Activated CD4-positive, alpha-beta memory T cell treated with anti-CD3 and anti-CD28 coated beads for 36 hours (primary cell): ENCODE measurements at places on chromosomes 7 and 10.

- no peak for DNase-seq
Observed at GRCh38 chr7:105096306-105096705, 82.3 kb downstream of the KMT2E start.

DNA sequence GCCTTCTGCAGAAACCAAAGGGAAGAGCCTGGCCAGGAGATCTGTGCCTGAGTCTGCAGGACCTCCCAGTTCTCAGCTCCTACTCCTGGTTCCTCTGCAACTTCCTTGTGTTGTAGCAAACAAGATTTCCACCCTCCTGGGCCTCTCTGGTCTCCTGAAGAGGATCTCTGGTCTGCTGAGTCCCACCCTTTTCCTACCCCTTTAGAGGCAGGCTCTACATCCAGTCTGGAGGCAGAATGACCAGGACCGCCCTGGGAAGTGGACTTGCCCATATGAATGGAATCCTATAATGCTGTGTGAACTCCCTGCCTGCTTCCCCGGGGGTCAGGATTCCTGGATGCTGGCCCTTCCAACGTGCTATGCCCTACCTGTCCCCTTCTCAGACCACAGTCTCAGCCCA is 3.2 kb downstream of the DENND2A start:
- no peak for DNase-seq

DNA sequence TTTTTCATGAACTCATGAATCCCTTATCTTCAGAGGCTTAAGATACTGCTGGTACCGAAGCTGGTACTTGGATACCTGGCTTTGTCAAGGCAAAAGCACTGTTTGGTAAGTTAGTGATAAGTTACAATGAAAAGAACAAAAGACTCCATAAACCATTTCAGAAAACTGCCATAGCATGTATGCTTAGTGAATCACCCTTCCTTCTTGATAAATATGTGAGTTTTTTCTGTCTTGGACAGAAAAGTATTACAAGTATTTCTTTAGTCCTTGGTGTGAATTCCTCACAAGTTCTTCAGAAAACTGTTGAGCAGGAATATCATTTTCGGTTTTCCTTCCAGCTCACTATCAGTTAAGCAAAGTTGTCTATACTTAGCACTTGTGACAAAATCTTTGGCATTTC is 25.6 kb downstream of the PUS7 start:
- no peak for DNase-seq

DNA sequence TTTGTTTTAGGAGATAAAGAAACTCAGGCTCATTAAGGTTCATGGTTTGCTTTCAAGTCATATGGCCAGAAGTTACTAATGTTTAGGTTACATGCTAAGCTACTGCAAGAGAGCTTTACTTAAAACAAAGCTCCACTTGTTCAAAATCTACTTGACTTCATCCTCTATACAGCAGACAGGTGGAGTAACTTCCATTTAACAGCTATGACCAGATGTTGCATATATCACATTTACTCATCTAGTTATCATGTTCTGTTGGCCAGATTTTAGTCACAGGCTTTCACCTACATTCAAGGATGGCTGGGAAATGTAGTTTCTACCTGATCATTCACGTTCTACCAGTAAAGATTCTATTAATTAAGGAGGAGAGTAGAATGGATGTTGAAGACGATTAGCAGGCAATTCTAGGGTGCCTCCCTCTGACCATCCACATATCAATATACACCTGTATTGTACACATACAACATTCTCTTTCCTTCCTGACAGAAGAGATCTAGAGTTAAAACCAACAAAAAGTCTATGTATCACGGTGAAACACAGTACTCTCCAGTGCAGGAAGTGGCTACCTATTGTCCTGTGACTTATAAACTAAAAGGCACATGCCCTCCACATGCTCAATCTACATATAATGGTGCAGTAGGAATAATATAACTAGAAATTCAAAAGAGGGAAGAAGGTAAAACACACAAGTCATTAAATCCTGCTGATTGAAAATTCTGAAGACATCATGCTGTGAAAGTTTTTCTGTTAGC is 488.0 kb downstream of the MDFIC start:
- DNase-seq = no peak

- no peak for DNase-seq
Observed at GRCh38 chr7:154853063-154853726, 149.7 kb downstream of the PAXIP1 start.

GRCh38 chr7:7720193-7720592 is 1.8 kb upstream of the RPA3 start:
- DNase-seq = no peak

GRCh38 chr7:128236924-128237586 is 4.0 kb upstream of the LEP start:
- peak; percentile 38 for DNase-seq

GRCh38 chr10:94358480-94358879 is 4.3 kb downstream of the NOC3L start:
- DNase-seq = no peak

GRCh38 chr7:70384024-70384423 is 747.9 kb upstream of the GALNT17 start:
- no peak for DNase-seq

DNA sequence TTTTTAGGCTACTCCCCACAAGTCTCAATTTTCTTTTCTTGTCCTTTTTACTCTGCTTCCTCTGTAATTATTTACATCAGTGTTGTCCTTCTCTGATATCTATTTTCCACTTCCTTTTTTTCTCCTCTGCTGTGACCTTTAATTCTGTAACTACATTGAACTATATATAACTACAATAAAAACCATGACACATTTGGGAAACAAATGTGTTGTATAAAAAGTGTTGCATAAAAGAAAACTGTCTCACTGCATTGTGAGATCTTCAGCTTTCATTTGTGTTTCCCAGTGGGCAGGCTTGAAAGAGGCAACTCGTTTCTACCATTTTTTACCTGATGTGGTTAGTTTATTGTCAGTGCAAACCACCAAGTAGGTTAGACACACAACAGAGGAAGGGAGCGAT is 483.9 kb upstream of the NRP1 start:
- DNase-seq = no peak

GRCh38 chr7:44310221-44310848 is 15.1 kb downstream of the CAMK2B start:
- no peak for DNase-seq
